ENCODE measurements at places on chromosomes 11 and 22.

DNA sequence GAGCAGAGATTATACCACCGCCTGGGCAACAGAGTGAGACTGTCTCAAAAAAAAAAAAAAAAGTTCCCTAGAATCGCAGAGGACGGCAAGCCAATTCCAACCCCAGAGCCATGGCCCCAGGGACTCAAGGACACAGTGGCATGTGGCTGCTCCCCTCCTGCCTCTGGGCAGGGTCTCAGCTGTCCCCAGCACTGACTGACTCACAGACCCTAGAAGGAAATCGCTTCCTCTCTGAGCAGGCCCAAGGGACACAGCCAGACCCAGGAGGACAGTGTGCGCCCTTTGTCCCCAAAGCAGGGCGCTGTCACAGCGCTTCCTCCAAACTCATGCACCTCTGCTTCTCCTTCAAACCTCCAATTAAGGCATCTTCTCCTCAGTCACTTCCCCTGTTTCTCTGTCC, 2.3 kb downstream of the PACSIN3 start:
- no peak for DNase-seq

GRCh38 chr22:25282346-25282670, 62.9 kb downstream of the CRYBB2 start:
- no peak for DNase-seq

DNA sequence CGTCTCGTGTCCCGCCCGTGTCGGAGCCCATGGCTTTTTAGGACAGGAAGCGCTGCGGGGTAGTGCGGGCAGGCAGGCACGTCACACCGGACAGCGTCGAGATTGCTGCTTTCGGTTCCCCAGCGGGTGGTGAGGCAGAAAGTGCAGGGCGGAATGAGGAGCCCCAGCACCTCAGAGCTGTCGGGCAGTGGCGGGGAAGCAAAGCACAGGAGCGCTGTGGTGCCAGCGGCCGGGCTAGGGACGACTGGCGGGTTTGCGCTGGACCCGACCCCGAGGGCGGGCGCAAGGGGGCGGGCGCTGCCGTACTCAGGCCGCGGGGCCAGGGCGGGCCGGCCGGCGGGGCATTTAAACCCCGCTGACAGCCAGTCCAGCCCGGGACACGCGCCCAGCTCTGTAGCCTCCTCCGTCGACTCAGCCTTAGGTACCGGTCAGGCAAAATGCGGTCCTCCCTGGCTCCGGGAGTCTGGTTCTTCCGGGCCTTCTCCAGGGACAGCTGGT, at the start of gene SLC37A2:
Gene SLC37A2 (plus strand): TSS at position 375 of the 498 bp plus-strand sequence. CDS start 63 bp downstream, at position 438.
- DNase-seq, result peak; percentile 15

DNA sequence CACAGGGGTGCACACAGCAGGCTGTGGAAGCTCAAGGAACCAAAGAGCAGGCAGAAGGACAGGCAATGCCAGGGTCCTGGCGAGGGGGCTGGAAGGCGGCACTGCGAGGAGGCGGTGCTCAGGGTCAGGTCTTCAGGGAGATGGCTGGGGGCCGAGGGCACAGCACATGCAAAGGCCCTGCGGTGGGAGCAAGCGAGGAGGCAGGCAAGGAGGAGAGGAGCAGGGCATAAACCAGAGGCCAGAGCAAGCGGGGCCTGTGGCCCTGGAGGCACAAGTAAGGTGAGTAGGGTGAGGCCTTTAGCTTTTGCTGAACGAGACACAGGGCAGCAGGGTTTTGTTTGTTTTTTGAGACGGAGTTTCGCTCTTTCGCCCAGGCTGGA, 126.9 kb downstream of the ARHGAP8 start:
- DNase-seq, result no peak

GRCh38 chr22:46672731-46673130, 52.5 kb downstream of the GRAMD4 start:
- DNase-seq, result no peak
